Right renal pelvis (tissue), 4 donors: ENCODE measurements at places on chromosomes 5 and 9. TPM values are rescaled to one million over a fixed set of nuclear protein-coding genes. Genes with fewer than 3 reads are reported as not detected.

DNA sequence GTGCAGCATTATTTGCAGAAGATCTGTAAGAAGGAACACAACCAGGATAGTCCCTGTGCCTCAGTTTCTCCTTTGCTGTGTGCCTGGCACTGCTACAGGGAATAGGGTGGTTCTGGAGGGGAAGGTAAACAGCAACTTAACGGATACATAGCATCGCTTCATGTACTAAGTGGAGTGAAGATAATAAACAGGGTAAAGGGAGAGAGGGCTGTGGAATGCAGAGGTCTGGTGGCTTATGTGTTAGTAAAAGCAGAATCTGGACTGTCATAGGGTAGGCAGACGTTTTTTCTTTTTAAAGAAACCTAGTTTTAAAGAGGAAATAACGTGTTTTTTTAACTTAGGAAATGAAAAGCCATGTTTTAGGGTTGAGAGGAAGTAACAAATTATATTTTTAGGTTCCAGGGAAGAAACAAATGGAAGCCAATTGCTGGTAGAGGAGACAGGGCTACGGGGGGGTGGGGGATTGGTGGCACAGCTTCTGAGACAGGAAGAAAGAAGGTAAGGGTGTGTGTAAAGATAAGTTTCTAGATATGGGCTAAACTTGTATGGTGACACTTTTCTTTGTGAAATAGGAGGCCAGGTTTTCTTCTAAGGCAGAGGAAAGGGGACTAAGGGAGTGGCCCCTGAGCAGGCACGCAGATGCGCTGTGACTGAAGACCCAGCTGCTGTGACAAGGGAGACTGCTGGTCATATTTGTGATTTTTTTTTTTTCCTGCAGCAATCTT is 1.3 kb downstream of the GNG10 start:
- DNase-seq = no peak

DNA sequence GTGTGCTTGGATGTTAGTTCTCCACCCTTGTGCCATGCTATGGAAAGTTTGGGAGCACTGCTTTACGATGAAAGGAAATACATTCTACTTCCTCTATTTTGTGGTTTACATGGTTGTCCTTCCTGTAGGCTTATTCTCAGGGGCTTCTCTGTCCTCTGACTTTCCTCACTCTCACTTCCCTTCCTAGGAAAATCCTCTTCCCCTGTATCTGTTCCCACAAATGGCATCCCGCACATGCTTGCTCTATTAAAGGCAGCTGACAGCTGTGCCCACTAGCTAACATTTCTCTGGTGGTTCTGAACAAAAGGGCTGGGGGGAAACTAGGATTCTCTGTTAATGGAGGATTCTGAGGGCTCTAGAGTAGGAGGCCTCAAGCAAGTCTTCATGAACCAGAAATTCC is 52.4 kb downstream of the FAM170A start:
- no peak for DNase-seq

GRCh38 chr5:116486588-116486987 is 88.0 kb downstream of the SEMA6A start:
- no peak for DNase-seq

Gene SHC3
- 2.1 TPM for polyA plus RNA-seq

Gene GDF9
- 1.7 TPM for polyA plus RNA-seq
